Esophagus muscularis mucosa (tissue), 4 donors: ENCODE measurements at places on chromosomes 4 and X. TPM values are rescaled to one million over a fixed set of nuclear protein-coding genes. Genes with fewer than 3 reads are reported as not detected.

VCX gene
- total RNA-seq: not detected

DNA sequence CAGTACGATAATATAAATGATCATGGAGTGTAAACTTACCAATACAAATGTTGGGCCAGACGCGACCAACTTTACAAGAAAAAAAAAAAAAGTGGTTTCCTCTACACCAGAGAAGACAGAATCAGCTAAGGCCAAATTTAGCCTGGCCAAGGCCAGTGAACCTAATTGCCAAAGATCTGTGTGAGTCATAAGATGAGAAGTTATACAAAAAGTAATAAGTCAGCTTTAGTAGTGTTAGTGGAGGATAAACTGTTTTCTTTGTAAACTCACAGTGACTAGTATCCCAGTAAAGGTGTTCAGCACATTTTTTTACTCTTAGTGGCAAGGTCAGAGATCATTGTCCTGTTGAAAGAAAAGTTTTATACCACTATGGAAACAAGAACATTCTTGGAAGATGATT lies 531.4 kb upstream of the TECRL start:
- no peak for DNase-seq

GRCh38 chrX:131332331-131332730 lies 43.2 kb upstream of the IGSF1 start:
- no peak for DNase-seq

FAT4 gene
- total RNA-seq: 44.0 TPM

DNA sequence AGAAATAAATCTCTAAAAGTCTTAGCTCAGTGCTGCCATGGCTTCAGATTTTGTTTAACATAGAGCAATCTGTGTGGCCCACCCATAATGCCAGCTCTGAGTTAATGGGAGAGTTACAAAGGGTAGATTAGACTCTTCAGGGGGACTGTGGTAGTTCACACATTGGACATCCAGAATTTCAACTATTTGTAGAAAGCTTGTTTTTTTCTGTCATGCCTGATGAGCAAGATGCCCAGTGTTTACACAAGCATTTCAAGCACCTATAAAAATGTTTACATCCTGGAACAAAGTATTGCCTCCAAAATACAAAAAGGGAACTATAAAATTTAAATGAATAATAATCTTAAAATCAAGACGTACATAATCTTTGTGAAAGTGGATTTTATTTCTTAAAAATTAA lies 43.0 kb upstream of the FAM9A start:
- DNase-seq: no peak

GRCh38 chr4:73832651-73833237 lies 3.7 kb upstream of the CXCL6 start:
- DNase-seq: no peak

FMR1NB gene
- not detected for total RNA-seq

DNA sequence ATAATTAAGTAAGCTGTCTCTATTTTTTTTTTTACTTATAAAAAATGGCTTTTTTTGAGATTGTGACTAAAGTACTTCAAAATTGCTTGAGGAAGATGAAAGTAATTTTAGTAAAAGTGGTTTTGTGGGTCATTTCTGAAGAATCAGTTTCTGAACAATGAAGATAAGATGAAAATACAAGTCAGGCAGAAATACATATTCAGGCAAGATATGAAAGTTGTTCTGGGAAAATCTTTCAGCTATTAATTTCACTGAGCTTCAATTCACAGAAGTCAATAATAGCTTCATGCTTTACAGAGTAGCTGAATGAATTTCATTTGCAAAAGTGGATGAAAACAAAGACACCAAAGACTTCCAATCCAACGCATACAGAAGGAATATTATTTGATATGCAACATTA lies 305.2 kb upstream of the ARSJ start:
- DNase-seq: no peak

GRCh38 chrX:119156241-119156640 lies 28.6 kb upstream of the KIAA1210 start:
- no peak for DNase-seq

GRCh38 chrX:15838017-15838416 lies 16.6 kb downstream of the AP1S2 start:
- no peak for DNase-seq

DNA sequence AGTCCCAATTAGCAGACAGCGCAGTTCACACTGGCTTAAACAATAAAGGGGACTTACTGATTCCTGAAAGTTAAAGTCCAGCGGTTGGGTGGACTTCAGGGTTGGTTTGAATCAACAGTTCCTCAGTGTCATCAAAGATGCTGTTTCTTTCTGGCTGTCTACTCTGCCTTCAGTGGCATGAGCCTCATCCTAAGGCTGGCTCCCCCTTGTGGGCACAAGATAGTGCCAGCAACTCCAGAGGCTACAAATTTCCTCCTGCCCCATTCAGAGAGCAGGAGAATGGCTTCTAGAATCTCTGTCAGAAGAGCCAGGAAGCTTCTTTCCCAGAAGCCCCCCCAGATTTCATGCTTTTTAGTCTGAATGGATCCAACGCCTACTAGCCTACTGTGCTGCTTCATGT lies 82.4 kb upstream of the MTM1 start:
- no peak for DNase-seq

ASB9 gene
- total RNA-seq: 2.1 TPM

DNA sequence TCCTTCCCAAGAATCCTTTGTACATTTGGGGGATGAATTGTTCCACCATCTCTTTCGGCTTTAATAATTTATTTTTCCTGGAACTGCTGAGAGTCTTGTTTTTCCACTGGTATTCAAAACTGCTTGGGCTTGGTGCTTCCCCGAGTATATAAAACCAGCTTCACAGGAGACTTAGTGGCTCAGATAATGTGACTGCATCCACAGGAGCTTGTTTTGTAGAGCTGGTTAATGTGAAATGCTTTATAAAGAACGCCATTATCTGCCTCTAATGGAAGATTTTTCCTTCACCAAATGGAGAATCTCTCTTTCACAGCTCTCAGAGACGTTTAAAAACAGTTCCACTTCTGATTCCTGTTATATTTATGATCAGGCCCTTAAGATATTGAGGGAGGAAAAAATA lies 935.5 kb downstream of the RAB28 start:
- no peak for DNase-seq

HSFX4 gene
- total RNA-seq: not detected

DNA sequence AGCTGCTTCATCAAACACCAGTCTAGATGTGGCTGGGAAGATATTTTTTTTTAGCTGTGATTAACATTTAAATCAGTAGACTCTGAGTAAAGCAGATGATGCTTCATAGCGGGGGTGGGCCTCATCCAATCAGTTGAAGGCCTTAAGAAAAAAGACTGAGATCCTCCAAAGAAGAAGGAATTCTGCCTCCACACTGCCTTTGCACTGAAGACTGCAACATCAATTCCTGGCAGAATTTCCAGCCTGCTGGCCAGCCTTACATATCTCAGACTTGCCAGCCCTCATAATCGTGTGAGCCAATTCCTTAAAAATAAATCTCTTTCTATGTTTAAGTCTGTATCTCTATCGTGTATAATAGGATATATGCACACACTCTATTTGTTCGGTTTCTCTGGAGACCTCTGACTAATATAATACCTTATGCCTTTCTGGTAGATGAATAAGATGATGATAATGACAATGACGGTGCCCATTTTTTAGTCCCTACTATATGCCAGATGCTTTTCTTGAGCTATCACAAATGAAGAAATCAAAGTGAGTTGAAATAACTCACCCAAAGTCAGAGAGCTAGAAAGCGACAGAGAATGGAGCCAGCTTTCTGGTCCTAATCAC lies 66.1 kb upstream of the SOD3 start:
- DNase-seq: no peak

CXCL1 gene
- not detected for total RNA-seq

DNA sequence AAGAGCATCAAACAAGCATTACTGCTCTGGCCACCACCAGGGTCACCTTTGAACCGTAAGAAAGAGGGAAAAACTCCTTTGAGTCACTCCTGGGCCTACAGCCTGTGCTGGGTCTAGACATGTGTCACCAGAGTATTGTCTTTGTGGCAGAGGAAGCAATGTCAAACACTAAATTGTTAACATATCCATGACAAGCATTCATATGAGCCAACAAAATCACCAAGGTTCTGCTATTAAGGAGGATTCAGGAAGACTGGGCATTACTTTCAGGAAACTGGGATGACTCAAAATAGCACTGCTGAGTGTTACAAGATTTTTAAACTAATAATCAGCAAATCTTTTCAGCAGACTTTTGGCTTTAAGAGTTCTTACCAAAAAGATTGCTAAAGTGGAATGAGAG lies 28.1 kb downstream of the LGI2 start:
- DNase-seq: no peak

- no peak for DNase-seq
These were observed 101.8 kb downstream of the NEK1 start for GRCh38 chr4:169510617-169511016.

GPR82 gene
- 0.42 TPM for total RNA-seq

GRCh38 chrX:141443922-141444321 lies 140.6 kb downstream of the SPANXA1 start:
- no peak for DNase-seq

SORBS2 gene
- 1,081 TPM for total RNA-seq

DNA sequence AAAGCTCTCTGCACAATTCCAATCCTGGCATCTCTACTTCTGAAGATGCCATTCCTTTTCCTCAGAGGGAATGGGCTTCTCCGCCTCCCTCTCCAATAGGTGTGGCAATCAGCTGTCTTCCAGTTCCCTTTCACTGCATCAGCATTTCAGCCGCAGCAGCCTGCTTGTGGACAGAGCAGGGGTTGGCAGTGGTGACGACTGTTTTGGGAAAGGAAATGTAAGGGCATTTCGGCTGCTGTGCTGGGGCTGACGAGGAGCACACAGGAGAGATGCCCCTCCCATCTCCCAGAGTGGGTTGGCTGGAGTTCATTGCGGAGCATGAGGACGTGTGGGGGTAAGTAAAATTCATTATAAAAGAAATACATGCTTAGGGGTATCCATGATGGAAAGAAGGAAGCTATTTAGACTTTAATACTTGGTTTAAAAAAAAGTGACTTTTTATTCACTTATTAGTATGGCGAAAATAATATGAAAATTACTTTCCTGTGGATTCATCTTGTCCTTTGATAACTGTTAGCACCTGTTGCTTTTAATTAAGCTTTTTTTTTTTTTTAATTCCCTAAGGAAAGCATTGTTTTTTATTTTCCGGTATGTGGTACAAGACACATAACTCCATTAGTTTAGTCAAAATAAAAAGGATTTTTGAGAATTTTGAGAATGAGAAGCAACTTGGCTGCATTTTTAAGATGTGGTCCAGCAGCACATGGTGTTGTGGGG lies at the start of gene LIMCH1:
Gene LIMCH1, plus strand, starts transcription at position 141 of the 717 bp plus-strand sequence. CDS start 67,839 bp downstream, outside the sequence.
- peak; percentile 94 for DNase-seq

GRCh38 chr4:24888475-24889344 lies 24.1 kb downstream of the CCDC149 start:
- no peak for DNase-seq

- DNase-seq: no peak
These were observed 258.4 kb downstream of the PPARGC1A start for GRCh38 chr4:23631255-23631950.

PNMA5 gene
- total RNA-seq: not detected

DNA sequence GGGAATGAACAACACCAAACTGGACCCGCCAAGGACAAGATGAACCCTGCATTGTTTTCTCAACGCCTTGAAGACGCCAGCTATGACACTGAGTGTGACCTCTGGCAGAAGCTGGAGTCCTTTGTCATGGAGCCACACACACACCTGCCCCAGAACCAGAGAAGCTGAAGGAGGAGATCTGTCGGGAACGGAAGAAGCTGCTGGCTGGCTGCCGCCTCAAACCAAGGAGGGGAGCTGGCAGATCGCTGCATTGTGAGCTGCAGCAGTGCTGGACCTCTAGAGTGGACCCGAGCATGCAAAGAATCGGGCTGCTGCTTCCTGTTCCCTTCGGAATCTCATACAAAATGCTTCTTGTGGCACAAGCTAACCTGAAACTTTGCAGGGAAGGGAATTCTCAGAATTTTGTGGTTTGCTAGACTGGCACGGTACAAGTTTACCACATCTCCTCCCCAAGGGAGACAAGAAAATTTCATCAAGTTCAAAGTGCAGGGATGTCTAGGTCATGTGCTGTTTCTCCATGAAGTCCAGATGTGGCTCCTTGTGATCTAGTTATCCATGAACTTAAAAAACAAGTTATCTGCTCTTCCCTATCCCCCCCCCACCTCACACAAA lies 23.4 kb upstream of the GLRB start:
- DNase-seq: no peak
